ENCODE measurements at places on chromosomes 1 and 21.

GRCh38 chr1:33375316-33375715 lies 54.4 kb upstream of the A3GALT2 start:
- no peak for DNase-seq

DNA sequence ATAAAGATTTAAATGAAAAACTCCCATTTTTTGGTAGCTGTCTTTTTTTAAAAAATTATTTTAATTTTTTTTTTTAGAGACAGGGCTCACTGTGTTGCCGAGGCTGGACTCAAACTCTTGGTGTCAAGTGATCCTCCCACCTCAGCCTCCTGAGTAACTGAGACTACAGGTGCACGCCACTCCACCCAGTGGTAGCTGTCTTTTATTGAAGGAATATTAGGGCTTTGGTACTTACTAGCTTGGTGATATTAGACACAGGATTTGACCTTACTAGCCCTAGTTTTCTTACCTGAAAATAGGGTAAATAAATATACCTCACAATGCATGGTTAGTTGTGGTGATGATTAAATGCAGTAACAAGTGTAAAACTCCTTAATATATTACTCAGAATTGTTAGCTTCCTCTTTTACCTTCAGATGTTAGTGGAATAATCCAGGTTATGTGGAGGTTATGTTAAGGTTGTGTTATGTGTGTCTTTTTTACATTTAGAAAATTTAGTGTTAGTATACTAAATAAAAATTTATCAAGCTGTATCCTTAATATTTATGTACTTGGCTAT lies 66.8 kb downstream of the PHACTR4 start:
- no peak for DNase-seq

DNA sequence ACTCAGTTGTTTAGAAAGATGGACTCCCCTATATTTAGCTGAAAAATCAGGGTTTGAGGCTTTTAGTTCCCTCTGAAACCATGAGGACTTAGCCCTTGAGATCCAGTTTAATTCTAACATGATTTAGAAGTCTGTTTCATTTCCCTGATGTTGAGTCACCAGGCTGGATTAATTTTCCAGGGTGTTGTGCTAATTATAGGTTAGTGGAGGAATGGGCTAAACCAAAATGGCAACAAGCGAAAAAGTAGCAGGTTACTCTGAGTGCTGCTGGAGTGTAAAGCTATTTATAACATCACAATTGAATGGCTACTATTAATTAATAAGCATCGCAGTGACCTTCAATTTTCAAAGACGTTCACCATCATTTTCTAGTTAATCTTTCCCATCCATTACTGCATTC lies 15.5 kb upstream of the USP24 start:
- DNase-seq, result no peak

GRCh38 chr1:30929135-30929889 lies 20.8 kb upstream of the SDC3 start:
- DNase-seq, result no peak

- DNase-seq, result no peak
These were observed 54.7 kb upstream of the MAN1A2 start for GRCh38 chr1:117312453-117313138.

GRCh38 chr1:151596166-151596953 lies 15.5 kb upstream of the SNX27 start:
- no peak for DNase-seq

- DNase-seq, result no peak
These were observed 355.0 kb upstream of the DUSP10 start for GRCh38 chr1:222096883-222097282.

DNA sequence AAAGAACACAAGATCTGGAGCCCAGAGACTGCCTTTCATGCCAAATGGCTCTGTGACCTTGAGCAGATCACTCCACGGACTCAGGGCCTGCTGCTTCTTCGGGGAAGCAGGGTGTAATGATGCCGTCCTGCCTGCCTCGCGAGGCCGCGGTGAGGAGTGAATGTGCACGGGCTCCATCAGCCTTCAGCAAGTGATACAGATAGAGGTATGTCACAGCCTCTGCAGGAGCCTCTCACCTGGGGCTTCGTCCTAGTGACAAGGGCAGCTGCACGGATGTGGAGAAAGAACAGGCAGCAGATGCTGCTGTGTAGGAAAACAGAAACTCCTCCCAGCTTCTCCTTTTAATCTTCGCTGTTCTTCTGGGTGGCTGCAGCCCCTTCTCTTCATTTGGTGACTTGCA lies 127.5 kb downstream of the KCNN3 start:
- no peak for DNase-seq

- no peak for DNase-seq
These were observed 53.5 kb upstream of the C8B start for GRCh38 chr1:57019236-57019839.

DNA sequence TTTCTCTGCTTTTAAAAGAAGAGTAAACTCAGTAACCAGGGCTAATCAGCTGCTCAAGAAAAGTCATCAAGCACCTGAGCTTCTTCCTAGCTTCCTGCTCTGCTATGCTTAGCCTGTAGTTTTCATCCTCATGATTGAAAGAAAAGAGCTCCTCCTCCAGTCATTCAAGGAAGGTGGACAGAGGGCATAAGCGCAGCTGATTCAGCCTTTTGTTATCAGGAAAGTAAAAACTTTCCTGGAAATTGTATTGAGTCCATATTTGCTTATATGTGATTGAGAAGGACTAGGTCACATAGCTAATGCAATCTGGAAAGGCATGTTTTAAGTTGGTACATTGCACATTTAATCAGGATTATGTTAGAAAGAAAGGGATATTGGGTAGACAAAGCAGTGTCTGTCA lies 8.5 kb upstream of the BACH1 start:
- DNase-seq, result no peak

DNA sequence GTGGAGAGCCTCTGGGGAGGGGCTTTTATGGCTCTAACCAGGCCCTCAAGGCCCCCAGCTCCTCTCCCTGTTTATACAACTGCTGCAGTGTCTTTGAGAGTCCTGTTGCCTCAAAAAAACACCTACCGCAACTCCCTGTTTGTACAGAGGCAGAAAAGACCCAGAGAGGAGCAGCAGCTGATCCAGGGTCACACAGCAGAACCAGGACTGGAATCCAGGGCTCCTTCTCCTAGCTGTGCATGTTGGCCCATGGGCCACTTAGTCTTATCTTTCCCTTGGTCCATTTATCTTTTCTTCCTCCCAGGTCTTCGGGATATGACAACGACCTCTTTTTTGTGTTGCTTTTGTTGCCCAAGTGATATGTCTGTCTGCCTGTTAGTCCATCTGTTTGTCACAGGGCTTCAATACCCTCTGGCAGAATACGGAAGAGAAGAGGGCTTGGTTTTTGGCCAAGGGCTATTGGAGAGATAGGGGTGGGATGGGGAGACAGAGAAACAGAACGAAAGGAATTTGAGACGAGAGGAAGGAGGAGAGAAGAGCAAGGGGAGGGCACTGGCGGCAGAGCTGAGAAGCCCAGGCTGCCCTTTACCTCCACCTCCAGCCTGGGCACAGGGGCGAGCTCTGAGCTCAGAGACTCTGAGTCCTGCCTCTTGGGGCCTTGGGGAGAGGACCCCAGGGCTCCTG lies 33.5 kb upstream of the WASF2 start:
- DNase-seq, result no peak

- no peak for DNase-seq
These were observed 569.1 kb downstream of the NPHP4 start for GRCh38 chr1:5423109-5423508.

GRCh38 chr1:224880593-224881307 lies 48.7 kb upstream of the DNAH14 start:
- no peak for DNase-seq

- no peak for DNase-seq
These were observed 873.4 kb upstream of the ADAMTS5 start for GRCh38 chr21:27840262-27840661.

Data from esophagus squamous epithelium (tissue), 5 donors.